NCI-H1105 treated with DMSO at 0.1 percent for 48 hours (cell line): ENCODE measurements at places on chromosomes 5 and 9.
A peak's percentile ranks its signal among the peaks of the same experiment; 100 is the strongest.

DNA sequence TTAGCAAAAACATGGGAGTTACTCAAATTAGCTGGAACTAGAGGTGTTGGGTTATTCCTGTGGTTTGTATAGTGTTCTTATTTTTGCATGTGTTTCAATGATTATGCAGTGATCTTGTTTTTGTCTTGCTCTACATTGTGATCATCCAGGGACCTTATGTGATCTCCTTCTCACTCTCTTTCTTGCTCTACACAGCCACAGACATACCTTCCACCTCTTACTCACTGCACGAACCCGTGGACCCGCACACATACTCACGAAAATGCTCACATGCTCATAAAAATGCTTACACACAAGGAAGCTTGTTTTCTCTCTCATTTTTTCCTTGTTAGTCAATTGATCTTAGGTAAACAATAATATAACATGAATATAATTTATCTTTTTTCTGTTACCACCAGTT is 187.1 kb downstream of the KDM4C start:
- no peak for DNase-seq

DNA sequence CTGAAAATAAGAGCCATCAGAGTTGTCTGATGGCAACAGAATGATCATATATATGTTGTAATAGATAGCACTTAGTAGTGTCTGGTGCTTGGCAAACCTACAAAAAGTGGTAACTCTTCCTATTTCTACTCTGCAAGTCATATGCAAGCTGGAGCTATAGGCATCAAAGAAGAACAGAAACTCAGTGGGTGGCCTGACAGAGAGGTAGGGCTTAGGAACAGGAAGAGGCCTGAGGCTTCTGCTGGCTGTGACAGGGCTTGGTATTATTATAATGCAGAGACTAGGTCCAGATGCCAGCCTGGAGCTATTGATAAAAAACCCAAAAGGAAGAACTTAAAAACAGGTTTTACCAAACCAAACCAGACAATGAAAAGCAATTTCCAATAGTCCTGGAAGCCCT is 4.4 kb upstream of the DIAPH1 start:
- DNase-seq = no peak

GRCh38 chr5:98638701-98639100 is 134.8 kb upstream of the RGMB start:
- no peak for DNase-seq

DNA sequence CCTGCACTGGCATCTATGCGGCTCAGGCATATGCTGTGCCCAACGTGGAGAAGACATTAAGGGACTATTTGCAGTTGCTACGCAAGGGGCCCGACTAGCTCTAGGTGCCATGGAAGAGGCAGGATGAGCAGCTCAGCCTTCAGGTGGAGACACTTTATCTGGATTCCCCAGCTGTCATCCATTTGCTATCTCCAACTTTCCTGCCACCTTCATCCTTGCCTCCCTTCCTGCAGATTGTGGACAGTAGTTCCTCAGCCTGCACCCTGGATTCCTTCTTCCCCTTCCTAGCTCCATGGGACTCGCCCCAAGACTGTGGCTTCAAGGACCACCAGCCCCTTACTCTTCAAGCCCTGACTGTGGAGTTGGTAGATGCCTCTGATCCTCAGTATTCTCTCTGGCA is 2.0 kb downstream of the SLC35A4 start:
- no peak for DNase-seq

- DNase-seq = no peak
Measured at GRCh38 chr9:71364186-71364955, 242.9 kb upstream of the TRPM3 start.

DNA sequence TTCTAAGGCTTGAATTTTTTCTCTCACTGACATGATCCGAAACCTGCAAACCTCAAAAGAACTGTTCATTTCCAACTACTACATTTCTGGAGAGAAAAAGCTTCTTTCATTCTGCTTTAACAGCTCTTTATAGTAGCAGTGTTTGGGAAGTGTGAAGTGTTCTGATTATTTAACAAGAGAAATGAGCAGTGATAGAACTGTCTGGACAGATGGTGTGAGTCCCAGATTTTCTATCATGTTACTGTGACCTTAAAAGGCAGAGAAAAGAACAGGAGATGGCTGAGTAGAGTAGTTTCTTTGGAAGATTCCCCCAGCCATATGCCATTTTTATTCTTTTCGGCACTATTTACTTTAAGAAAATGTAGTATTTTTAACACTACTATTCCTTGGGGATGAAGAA is 41.3 kb upstream of the TAL2 start:
- no peak for DNase-seq

GRCh38 chr9:124005029-124005771 is 6.4 kb upstream of the LHX2 start:
- DNase-seq = no peak

DNA sequence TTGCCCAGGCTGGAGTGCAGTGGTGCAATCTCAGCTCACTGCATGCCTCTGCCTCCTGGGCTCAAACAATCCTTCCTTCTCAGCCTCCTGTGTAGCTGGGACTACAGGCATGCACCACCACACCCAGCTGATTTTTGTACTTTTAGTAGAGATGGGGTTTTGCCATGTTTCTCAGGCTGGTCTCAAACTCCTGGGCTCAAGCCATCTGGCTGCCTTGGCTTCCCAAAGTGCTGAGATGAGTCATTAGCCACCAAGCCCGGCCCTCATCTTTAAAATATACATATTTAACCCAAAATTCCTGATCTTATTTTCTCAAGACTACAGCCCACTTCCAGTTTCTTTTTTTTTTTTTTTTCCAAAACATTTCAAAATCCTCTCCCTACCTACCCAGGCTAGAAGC is 31.7 kb upstream of the MINAR2 start:
- DNase-seq = no peak

DNA sequence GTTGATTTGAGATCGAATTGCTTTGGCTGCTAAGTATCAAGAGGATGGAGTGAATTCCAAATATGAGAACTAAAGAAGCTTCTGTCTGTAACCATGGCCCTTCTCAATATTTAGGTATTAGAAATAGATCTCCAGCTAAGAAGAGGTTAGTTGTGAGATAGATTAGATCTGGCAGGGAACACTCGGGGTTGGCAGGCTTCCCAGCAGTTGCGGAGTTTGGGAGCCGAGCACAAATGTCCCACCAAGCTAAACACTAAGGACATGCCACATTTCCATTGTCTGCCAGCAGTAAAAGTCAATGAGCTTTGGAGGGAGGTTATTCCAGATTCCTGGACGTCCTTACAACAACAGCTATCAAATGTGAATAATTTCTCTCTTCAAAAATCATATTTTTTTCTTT is 85.8 kb downstream of the TAF11L14 start:
- no peak for DNase-seq

GRCh38 chr9:101893661-101894646 is 155.5 kb upstream of the GRIN3A start:
- no peak for DNase-seq

DNA sequence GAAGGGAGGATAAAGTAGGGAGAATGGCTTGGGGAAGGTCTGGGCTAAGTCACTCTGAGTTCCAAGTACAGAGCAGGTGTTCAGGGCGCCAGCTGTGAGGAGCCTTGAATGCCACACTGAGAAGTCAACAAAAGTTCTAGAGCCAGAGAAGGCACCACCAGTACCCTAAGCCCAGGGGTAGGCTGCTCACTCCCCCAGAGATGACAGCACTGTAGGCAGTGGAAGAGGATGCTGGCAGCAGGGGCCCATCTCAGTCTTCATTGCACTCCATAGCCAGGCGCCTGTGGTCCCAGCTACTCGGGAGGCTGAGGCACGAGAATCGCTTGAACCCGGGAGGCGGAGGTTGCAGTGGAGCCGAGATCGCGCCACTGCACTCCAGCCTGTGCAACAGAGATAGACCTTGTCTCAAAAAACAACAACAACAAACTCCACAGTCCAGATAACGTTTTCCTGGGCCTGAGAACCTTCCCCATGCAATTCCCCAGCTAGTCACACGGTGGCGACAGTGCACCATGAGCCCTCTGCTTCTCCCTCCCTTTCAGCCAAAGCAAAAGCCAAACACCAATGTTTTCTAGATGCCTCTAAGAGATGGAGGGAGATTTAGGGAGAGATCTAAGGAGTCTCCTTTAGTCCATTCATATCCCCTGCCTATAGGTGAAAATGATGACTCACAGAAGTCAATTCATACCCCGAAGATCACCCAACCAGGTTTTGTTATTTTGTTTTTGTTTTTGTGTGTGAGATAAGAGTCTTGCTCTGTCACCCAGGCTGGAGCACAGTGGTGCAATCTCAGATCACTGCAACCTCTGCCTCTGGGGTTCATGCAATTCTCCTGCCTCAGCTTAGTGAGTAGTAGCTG is 19.8 kb upstream of the NSD1 start:
- DNase-seq = peak; percentile 36

GRCh38 chr5:149441986-149442385 is 62.9 kb upstream of the IL17B start:
- no peak for DNase-seq

- DNase-seq = no peak
Measured at GRCh38 chr5:41738710-41739354, 131.4 kb downstream of the OXCT1 start.

GRCh38 chr5:174733836-174734235 is 9.5 kb downstream of the MSX2 start:
- DNase-seq = peak; percentile 85

- DNase-seq = peak; percentile 0
Measured at GRCh38 chr5:164597293-164597900, 1092.0 kb downstream of the MAT2B start.

DNA sequence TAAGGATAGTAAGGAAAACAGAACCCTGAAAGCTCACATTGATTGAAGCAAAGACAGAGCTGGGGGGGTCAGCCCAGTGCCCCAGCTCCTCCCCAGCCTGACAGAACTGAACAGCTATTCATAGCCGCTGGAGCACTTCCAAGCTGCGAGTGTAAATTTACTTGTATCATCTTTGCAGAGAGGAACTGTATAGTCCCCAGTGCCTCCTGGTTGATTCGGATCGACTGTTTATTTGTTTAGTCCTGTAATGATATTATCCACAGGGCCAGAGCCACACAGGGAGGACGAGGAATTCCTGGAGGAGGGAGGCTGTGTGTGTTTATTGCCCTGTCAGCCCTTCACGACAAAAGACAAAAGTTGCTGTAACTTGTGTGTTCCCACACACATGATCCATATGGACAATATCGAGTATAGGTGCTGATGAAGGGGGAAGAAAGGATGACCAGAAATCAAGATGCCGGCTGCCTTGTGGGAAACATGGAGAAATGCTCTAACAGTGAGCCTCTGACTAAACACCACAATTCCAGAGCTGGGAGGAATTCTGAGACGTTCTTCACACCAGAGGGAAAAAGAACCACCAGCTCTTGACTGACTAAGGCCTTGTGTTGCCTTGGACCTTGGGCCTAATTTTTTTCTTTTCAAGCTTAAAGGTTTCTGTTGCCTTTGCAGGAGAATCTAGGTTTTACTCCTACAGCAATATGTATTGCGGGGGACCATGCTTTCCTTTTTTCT is 31.1 kb downstream of the FOXD1 start:
- DNase-seq = no peak

DNA sequence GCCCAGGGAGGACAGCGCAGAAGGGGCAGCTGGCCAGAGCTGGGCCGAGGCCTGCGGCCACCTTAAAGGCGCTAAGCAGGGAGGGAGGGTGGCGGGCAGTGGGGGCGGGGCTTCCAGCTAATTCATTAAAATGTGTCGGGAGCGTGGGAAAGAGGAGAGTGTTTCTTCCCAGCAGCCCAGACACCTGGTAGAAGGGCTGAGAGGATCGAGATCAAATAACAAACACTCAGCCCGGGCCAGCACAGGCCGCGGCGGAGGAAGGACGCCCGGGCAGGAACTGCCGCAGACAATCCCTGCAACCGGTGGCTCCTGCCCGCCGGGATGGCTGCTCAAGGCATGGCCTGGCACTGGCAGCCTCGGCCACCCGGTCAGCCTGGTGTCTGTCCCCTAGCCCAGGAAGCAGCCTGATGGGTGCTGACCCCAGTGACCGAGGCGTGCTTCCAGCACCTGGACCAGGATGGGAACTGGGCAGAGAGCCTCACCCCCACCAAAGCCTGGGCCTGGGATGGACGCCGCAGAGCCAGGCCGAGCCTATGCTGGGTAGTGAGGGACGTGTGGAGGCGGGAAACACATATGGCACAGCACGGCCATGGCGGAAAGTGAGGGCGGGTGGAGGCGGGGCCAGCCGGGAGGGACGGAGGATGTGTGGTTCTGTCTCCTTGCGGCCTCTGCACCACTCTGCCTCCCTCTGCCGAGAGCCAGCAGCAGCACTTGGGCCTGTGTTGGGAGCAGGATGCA is 3.2 kb upstream of the NRARP start:
- peak; percentile 57 for DNase-seq

GRCh38 chr5:134131165-134131564 is 16.7 kb downstream of the TCF7 start:
- DNase-seq = no peak

DNA sequence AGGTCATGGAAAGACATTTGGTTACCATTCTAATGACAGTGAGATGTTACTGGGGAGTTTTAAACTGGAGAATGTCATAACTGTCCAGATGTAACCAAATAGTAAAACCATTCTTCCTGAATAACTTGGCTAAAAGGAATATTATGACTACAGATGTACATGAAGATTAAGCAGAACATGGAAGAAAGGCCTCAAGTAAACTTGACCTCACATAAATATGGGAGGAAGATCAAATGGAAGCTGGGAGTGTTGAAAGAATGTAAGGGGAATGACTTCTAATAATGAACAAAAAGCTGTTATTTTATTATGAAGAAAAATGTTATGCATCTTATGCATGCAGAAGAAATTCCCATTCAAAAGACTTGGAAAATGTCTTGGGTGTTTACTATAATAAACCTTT is 107.7 kb upstream of the CDKN2B start:
- no peak for DNase-seq

DNA sequence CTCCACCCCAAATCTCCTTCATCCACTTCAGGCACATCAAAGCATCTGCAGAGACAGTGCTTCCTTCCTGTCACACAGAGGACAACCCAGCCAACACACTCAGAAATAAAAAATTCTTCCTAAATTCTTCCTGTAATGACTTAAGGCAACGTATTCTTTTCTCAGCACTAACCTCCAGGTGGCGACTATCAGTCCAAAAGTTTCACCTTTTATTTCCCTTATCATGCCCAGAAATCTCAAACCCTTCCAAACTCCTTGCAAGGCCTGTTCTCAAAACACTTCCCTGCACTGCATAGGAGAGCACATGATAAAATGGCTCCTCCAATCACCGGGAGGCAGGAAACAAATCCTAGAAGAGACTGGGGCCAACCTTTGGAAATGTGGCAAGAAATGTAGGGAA is 35.1 kb downstream of the SLIT3 start:
- no peak for DNase-seq

DNA sequence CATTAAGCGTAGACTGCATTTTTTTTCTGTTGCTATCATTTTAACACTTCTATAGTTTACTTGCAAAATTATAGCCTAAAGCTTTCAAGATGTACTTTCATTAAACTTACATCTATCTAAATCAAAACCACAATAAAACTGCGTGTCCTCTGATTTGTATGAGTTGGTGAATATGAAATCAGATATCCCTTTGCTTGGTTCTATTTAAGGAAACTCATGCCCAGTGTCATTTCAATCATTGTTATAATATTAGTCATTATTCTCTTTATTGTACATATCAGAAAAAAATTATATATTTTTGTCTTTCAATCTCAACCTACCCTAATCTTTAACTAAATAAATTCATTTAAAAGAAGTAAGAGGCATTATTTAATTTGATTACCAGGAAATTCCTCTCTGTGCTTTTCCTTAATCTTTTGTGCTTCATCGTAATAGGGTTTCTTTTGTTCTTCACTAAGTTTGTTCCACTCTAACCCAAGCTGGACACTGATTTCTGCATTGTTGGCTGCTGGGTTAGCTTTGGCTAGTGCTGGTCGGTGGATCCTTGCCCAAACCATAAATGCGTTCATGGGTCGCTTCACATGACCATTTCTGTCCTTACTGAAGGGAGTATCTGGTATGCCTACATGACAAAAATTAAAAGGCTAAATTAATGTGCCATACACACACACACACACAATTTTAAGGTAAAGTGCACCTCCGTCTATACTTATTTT is 3.8 kb downstream of the SOX30 start:
- no peak for DNase-seq
